ENCODE measurements at places on chromosomes 7 and 10.
A peak's percentile ranks its signal among the peaks of the same experiment; 100 is the strongest.

GRCh38 chr7:91573405-91573804 is 307.1 kb downstream of the MTERF1 start:
- no peak for DNase-seq

- DNase-seq = no peak
Observed at GRCh38 chr10:76114581-76115001, 683.2 kb downstream of the LRMDA start.

DNA sequence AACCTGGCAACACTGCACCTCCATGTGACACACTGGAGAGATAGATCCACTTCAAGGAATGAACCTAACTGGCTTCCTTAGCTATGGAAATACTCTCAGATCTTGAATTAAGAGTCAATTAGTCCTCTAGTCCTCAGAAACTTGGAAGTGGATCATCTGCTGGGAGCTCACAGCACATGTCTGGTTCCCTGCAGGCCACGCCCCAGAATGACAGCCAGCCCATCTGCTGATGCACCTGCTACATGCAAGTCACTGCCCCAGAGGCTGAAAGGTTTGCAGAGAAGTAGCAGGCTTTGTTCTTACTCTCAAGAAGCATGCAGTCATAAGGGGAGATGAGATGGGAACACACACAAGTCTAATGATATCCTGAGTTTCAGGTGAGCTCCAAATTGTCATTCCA is 275.9 kb downstream of the SKAP2 start:
- DNase-seq = no peak

DNA sequence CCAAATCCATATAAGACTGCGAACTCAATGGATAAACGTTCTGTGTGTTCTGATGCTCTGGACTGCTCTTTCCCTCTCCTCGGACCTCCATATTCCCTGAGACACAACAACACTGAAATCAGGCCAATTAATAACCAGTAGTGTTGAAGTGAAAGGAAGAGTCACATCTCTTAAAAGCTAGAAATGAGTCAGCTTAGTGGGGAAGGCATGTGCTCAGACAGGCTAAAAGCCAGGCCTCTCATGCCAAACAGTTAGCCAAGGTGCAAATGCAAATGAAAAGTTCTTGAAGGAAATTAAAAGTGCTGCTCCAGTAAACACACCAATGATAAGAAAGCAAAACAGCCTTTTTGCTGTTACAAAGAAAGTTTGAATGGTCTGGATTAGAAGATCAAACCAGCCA is 29.3 kb downstream of the TNS3 start:
- no peak for DNase-seq

DNA sequence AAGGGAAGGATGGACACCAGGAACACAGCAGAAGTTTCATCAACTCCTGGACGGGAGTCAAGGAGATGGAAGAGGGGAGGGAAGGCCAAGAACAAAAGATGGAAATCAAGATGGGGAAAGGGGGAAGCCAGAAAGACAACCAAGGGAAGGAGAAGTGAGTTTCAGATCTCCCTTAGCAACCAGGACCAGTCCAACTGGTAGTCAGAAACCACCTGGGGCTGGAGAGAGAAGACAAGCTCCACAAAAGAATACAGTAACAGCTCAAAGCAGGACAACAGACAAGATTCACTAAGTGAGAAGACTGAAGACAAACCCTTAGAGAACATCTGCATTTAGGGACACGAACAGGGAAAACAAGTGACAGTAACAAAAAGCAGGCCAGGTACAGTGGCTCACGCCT is 30.6 kb downstream of the CDCA7L start:
- DNase-seq = no peak

- DNase-seq = no peak
Observed at GRCh38 chr7:37684927-37685326, 1.4 kb downstream of the GPR141 start.

DNA sequence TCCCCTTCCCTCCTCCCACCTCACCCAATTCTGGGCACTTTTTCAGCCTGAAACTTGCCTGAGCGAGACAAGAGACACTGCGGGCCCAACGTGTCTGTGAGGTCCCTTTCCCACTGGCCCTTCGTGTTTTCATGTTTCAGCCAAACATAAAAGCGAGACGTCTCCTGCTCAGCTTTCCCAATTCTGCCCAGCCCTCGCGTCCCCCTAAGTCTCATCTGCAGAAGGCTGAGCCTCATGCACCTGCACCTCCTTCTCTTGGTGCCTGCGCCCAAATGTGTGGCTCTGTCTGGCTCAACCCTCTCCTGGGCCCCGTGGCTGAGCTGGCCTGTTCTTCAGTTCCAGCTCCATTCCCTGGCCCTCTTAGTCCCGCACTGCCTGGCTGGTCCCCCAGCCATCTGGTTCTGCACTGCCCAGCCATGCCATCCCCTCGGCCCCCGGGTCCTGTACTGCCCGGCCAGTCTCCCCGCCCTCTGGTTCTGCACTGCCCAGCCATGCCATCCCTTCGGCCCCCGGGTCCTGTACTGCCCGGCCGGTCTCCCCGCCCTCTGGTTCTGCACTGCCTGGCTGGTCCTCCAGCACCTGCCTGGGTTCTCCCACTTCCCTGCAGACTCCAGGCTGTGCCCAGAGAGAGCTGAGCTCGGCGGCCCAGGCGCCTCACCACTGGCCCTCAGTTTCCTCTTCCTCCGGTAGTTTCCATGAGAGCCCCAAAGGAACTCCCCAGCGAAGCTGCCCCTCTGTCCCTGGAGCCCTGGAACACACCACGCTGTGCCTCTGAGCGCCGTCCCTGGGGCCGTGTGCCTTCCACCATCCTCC is 224.1 kb downstream of the DNAJB6 start:
- DNase-seq = no peak

DNA sequence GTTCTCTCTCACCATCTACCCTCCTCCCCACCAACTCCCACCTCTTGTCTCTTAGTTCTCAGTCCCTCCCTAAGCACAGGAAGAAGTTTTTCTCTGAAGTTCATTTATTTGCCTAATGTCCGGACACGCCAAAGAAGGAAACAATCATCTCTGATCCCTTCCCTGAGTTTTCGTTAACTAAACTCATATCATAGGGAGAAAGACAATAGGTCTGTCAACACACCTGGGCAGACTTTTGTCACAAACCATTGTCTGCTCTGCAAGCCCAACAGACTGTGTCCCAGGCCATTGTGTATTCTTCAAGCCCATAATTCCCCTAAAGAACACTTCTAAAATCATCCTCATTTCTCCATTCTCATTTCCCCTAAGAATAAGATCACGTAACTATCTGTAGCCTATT is 691.0 kb upstream of the MBL2 start:
- DNase-seq = no peak

GRCh38 chr7:143388491-143389101 is 7.5 kb downstream of the ZYX start:
- no peak for DNase-seq

DNA sequence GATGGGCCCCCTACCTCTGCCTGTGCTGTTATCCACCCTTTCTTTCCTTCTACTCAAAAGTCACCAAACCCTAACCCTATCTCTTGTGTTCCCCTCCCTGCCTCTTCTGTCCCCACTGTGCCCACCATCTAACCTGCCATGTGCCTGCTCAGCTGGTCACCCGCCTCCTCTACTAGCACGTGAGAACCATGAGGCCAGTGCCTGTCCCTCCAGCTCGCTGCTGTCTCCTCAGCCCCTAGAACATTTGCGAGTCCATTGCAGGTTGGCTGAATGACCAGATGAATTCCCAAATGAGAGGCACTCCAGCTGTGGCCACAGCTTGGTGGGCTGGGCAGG is 129.0 kb downstream of the ARHGAP22 start:
- no peak for DNase-seq

DNA sequence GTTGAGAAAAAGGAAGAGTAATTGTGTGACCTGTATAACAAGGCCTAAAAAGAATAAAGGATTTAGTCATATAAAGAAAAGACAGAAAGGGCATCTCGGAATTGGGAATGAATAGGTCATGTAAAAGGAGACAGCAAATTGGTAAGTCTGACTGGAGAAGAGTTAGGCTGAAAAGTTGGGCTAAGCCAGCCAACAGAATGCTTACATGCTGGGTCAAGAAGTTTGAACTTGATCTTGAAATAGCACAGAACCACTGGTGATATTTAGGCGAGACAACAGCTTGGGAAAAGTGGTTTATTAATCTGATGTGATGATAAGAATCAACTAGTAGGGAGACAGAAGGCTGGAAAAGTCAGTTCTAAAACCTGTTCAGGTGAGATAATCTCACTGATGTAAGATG is 4.8 kb downstream of the IDE start:
- no peak for DNase-seq

DNA sequence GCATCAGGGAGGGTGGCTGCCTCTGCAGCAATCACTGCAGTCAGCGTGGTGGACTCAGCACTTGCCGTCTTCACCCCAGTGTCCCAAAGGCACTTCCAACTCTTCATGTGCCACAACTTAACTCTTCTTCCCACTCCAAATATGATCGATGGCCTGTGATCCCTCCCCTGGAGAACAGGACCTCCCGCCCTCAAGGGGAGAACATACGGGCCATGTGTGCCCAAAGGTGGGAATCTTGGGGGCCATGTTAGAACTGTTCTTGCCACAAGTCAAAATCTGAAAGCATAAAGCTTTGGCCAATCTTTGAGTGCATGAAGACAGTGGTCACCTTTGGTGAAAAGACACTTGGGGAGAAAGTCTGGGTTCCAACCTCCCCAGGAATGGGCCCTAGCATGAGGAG is 368.5 kb upstream of the MGMT start:
- DNase-seq = no peak

DNA sequence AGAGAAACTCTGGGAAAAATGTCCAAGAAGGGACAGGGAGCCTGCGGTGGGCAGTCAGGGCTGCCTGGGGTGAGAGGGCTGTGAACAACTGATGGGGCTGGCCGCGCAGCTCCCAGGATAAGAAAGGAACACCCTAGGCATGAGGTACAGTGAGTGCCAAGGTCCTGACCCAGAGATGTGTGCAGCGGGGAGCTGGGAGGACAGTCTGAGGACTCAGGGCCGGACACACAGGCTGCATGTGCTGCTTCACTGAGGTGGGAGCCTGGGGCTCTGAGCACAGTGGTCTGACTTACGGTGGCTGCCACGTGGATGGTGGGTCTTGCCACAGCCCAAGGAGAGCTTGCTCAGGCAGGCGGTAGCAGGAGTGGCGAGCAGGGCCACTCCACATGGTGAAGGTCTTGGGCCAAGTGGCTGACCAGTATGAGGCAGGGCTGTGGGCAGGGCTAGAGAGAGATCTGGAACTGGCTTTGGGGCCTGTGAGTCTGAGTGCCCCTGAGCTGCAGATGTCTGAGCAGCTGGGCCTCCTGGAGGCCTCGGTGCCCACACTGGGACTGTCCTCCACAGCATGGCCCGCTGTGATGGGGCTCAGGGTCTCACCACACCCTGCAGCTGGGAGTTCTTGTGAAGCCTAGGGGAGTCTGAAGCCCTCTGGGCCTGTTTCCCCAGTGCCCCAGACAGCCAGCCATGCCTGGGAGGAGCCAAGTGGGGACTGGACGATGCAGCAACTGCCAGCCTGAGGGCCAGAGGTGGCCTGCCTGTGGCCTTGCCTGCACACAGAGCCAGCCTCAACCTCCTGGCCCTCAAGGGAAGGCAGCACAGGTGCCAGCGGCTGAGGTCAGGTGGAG is 60.3 kb downstream of the RASGEF1A start:
- DNase-seq = no peak

DNA sequence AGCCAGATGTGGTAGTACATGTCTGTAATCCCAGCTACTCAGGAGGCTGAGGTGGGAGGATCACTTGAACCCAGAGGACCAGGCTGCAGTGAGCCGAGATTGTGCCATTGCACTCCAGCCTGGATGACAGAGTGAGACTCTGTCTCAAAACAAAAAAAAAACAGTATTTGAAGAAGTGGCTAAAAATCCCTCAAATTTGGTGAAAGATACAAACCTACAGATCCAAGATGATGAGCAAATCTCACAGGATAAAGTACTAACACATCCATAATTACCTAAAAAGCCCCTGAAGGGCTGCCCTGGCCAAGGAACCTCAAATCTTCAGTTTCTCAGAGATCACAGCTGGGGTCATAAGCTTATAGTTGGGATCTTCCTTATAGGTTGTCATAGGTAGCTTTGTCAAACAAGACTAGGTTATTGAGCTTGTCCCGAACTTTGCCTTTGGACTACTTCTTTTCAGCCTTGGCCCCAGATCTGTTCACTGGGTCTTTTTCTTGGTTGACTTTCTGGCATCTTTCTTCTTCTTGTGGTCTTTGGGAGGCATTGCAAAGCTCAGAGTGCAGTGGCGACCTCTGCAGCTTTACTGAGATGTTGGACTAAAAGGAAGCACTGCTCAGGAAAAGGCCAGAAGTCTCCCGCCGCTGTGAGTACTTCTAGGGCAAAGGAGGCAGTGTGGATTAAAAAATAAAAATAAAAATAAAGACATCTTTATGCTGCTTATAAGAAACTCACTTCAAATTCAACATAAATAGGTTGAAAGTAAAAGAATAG is 28.6 kb upstream of the SAR1A start:
- DNase-seq = no peak

GRCh38 chr7:101138213-101138870 is 11.4 kb downstream of the SERPINE1 start:
- peak; percentile 83 for DNase-seq

- no peak for DNase-seq
Observed at GRCh38 chr10:93333278-93333978, 148.7 kb downstream of the MYOF start.

DNA sequence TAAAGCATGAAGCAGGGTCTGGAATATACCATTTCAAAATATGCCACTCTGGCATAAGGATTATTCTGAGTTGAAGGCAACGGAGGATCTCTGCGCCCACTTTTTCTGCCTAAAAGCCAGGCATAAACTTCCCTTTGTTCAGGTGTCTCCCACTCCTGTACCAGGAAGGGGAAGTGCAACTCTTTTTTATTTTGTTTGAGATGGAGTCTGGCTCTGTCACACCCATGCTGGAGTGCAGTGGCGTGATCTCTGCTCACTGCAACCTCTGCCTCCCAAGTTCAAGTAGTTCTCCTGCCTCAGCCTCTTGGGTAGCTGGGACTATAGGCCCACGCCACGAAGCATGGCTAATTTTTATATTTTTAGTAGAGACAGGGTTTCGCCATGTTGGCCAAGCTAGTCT is 18.2 kb downstream of the SVIL start:
- DNase-seq = no peak

DNA sequence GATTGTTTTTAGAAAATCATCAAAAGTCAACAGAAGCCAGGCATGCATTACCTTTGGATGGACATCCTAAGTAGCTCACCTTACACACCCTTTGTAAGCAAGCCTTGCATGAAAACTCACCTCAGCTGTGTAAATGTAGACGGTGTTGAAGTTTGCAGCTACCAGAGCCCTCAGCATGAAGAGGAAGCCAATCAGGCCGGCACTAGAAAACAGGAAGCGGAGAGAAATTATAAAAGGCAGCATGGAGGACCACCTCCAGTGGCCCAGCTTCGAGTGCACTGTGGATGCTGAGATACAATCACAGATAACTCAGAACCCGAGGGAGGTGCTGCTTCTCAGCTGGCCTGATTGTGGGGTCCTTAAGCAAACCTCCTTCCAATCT is 75.3 kb downstream of the SVOPL start:
- peak; percentile 27 for DNase-seq
